ENCODE measurements at places on chromosomes 7 and 10. TPM values are rescaled to one million over a fixed set of nuclear protein-coding genes. Genes with fewer than 3 reads are reported as not detected.

The CRHR2 gene
- total RNA-seq: not detected

- no peak overlapping the region for H3K4me3 ChIP-seq
- DNase-seq: no peak
- H3K27me3 ChIP-seq: no peaks in the 10 kb centered on the region
- no peak overlapping the region for H3K27ac ChIP-seq
Observed at GRCh38 chr10:56943221-56943755, 582.2 kb upstream of the ZWINT start.

The RBM20 gene
- 0.10 TPM for total RNA-seq

GRCh38 chr10:108689891-108690290 is 1233.4 kb downstream of the XPNPEP1 start:
- no peaks in the 10 kb centered on the region for H3K27me3 ChIP-seq
- no peaks in the 10 kb centered on the region for H3K36me3 ChIP-seq
- H3K27ac ChIP-seq: no peak overlapping the region
- DNase-seq: no peak
- H3K4me1 ChIP-seq: no peaks in the 10 kb centered on the region

DNA sequence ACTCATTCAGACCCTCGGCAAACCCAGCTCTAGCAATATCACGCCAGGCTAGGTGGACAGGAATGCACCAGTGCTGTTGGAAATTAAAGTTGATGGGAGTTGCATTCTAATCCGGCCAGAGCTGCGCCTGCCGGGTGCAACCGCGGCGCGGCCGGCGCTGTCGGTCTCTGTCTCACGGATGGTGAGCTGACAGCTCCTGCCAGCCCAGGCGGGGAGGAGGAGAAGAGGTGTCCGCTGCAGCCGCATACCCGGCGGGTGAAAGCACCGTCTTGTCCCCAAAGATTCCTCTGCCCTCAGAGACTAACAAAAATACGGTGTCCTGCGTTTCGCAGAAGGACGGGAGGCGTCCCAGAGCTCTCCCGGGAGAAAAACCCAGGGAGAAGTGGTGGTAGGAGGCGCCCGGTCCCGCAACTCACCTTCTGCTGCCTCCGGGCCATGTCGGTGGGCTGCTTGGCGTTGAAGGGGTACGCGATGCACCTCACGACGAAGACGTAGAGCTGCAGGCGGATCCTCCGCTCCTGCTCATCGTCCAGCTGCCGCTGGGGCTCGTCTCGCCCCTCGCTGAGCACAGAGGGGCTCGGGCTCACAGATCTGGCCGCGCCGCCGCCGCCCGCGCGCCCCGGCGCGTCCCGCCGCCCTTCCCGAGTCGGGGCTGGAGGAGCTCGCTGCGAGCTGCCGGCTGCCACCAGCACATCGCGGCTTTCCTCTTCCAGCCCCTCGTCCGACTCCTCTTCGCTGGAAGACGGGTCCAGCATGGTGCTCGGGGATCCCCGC is 490 bp downstream of the CADPS2 start:
- H3K27me3 ChIP-seq: peaks cover 27% of the 10 kb centered on the region
- no peaks in the 10 kb centered on the region for H3K36me3 ChIP-seq
- H3K4me1 ChIP-seq: no peaks in the 10 kb centered on the region

- H3K4me1 ChIP-seq: no peaks in the 10 kb centered on the region
- H3K36me3 ChIP-seq: no peaks in the 10 kb centered on the region
- DNase-seq: no peak
- H3K4me3 ChIP-seq: no peak overlapping the region
- H3K27me3 ChIP-seq: no peaks in the 10 kb centered on the region
Observed at GRCh38 chr10:119138346-119139306, 26.9 kb downstream of the SFXN4 start.

The CD36 gene
- 0.46 TPM for total RNA-seq

Data from Panc1 (cell line).